ENCODE measurements at places on chromosomes 16 and 17.

DNA sequence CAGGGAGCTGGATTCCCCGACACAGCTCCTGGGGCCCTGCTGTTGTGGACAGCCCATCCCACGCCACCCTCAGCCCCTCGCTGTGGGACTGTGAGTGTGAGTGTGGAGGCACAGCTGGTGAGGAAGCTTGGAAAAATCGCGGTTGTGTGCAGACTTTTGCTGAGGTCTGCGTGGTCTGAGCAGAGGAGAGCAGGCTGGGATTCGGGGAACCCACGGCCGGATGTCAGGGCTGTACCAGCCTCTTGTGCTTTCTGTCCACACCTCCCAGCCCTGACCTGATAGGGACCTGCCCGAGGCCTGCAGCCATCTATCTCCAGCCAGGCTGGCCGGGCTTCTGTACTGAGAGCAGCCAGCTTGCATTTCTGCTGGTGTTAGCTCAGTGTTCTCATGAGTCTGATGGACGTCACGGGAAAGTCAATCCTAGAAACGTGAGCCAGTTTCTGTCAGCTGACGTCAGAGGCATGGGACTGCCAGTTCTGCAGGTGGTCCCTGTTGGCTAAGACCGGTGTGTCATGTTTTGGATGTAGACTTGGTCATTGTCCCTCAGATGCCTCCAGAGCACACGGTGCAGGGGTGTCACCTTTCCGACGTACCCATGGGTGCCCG lies 72.8 kb upstream of the ZNF750 start:
- DNase-seq = peak; percentile 9

DNA sequence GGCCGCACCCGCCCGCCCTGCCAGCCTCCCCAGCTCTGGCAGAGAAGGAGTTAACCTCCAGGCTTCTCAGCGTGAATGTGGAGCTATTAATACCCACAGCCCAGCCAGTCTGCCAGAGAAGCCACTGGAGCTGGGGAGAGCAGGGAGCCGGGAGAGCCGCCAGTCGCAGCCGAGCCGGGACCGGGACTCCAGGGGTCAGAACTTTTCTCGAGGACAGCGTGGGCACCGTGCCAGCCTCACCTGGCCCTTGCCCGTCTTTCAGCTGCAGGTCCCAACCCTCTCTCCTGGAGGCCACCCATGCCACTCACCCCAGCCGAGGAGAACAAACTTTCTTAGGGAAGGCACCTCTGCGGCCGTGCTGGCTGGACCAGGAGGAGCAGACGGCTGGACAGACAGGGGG lies 33.8 kb upstream of the SBK1 start:
- DNase-seq = peak; percentile 40

DNA sequence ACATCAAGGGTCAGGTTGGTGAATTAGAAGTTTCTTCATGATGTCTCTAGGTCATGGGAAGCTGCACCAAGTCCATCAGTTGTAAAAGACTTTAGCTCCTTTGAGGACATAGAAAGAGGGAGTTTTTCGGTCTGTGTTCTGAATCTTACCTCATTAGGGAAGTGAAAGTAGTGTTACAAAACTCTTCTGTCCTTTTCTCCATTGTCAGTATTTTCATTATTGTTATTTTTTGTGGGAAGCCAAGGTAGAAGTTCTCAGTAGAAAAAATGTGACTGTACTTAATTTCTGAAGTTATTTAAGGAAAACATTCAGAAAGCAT lies 24.2 kb downstream of the MAP3K3 start:
- no peak for DNase-seq

DNA sequence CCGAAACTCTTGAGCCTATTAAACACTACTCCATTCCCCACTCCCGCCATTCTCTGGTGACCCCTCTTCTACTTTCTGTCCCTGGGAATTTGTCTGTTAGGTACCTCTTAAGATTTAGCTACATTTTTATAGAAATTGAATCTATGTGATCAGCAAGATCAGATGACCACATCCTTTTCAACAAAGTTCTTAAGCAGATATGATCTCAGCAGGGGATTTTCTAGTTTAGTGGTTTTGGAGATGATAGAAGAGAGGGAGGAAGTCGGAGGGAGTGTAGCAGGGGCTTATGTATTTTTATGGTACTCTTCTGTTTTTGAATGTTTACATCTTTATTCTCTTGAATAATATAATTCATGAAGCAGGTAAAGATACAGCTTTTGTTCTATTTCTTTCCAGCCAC lies 40.8 kb downstream of the RPA1 start:
- DNase-seq = peak; percentile 34

DNA sequence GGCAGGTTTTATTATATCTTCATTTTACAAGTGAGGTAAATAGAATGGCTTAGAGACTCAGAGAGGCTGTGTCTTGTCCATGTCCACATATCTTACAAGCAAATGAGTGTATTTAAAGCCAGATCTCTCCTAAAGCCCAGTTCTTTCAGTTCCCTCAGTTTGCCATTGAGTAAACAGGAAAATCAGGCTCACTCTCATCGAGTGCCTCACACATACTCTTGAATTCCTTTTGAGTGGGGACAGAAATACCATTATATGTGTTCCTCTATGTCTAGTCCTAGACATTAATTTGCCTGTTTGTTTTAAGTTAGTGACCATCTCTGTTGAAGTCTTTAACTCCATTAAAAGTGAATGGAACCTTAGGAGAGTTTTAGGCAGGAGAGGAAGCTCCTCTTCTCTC lies 40.1 kb downstream of the BPTF start:
- no peak for DNase-seq

- no peak for DNase-seq
These were observed 119.6 kb downstream of the ZFHX3 start for GRCh38 chr16:72928090-72928981.

GRCh38 chr17:72165867-72166439 lies 45.1 kb downstream of the SOX9 start:
- DNase-seq = no peak
